NCI-H2081 (cell line): ENCODE measurements at places on chromosomes 7 and 10.

DNA sequence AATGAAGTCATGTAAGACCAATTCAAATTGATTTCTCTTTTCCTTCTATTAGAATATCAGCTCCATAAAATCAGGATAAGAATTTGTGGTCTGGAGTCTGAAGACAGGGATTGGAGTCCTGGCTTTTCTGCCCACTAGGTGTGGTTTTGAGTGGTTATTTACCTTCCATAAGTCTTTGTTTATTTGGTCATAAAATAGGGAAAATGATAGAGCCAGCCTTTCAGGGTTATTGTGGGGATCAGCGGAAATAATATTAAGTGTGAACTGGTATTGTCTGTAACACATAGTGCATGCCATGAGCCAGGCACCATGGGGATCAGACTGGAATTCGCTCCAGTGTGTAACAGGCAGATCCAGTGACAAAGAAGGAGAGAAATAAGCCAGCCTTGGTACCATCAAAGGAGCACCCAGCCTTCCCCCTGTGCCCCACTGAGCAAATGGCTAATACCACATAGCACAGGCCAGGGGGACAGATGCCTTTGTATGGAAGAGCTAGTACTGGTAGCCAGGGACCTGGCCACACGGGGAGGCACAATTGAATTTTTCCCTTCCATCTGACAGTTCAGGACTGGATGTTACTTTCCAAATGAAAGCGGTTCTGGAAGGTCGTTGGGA is 509.7 kb upstream of the PODXL start:
- no peak for DNase-seq

DNA sequence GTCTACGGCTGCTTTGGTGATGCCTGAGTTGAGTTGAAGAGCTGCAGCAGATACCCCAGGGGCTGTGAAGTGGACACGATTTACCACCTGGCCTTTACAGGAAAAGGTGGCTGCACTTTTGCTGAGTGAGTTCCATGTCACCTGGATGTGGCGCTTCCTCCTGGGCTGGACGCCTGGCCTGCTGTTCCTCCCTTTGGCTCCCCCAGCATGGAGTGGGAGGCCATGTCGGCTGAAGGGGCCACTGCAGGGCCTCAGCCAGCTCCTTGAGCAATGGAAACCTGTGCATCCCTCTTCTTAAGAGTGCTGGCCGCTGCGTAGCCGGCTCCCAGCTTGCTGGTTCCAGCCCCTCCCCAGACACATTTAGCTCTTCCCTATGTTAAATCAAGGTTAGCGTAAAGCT is 221.0 kb downstream of the GLRX3 start:
- DNase-seq: no peak

- DNase-seq: no peak
These were observed 13.0 kb downstream of the POLL start for GRCh38 chr10:101575091-101575490.

GRCh38 chr7:6149996-6150395 is 118.8 kb downstream of the ANKRD61 start:
- no peak for DNase-seq

- DNase-seq: no peak
These were observed 150.3 kb downstream of the AUTS2 start for GRCh38 chr7:69748530-69748929.

GRCh38 chr10:74223755-74224529 is 72.9 kb downstream of the ADK start:
- DNase-seq: no peak

GRCh38 chr10:88205842-88206446 is 342.5 kb downstream of the PTEN start:
- DNase-seq: no peak

GRCh38 chr7:129889133-129889844 is 63.5 kb downstream of the UBE2H start:
- peak; percentile 52 for DNase-seq

GRCh38 chr10:103703941-103704919 is 151.1 kb downstream of the SH3PXD2A start:
- DNase-seq: peak; percentile 16

DNA sequence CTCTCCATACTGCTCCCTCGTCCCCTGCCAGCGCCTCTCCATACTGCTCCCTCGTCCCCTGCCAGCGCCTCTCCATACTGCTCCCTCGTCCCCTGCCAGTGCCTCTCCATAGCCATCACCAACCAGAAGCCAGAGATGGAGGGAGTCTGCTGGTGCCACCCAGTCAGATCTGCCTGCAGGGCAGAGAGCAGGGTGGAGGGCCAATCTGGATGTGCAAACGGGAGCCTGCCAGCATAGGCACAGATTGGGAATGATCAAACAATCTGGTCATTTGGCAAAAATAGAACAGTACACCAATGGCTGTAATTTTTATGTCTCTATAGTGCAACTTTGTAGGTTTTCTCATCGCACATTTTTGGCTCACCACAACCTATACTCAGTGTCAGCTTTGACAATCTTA is 76.9 kb upstream of the LRRC4 start:
- no peak for DNase-seq

DNA sequence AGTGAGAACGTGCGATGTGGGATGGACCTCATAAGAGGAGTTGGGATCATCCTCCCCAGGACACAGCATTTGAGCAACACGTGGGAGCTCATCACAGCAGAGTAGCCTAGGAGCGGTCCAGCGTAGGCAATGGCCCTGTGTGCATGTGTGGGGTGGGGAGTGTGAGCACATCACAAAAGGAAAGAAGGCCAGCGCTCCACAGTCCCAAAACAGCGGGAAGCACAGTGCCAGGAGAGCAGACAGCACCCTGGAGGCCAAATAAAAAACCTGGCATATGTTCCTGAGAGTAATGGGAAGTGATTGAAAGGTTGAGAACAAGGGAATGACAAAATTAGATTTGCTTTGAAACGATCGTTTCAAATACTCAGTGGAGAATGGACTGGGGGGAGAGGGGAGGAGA is 226.0 kb downstream of the C7orf25 start:
- DNase-seq: no peak

GRCh38 chr10:7788639-7789286 is 786 bp downstream of the ATP5F1C start:
- no peak for DNase-seq

- no peak for DNase-seq
These were observed 119.6 kb downstream of the TES start for GRCh38 chr7:116329686-116330503.

DNA sequence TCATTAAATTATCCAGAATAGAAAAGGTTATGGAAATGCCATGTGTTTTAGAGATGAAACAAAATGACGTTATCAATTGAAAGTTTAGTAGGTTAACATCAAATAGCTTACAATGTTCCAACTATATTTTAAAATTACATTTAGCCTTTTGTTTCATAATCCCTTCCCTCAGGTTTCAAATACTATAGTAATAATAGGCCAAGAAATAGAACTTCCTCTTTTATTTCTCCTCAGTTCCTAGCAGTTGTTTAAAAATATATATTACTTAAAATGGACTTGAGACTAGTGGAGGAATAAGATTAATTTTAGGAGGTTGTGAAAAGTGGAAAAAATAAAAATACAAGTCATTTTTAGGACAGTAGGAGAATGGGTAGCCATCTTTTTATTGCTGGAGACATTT is 16.4 kb upstream of the PDSS1 start:
- no peak for DNase-seq

GRCh38 chr7:78764571-78764970 is 688.9 kb downstream of the MAGI2 start:
- no peak for DNase-seq

- DNase-seq: peak; percentile 77
These were observed 6.0 kb downstream of the MBLAC1 start for GRCh38 chr7:100132697-100133151.

GRCh38 chr10:51377070-51377931 is 303.0 kb downstream of the PRKG1 start:
- DNase-seq: no peak

- DNase-seq: no peak
These were observed 76.4 kb upstream of the CDC14C start for GRCh38 chr7:48847917-48848316.

GRCh38 chr7:42580061-42580460 is 331.8 kb downstream of the C7orf25 start:
- DNase-seq: no peak

GRCh38 chr7:3327099-3327498 is 26.0 kb downstream of the SDK1 start:
- no peak for DNase-seq

- DNase-seq: no peak
These were observed 63.5 kb downstream of the REEP3 start for GRCh38 chr10:63584725-63585035.

DNA sequence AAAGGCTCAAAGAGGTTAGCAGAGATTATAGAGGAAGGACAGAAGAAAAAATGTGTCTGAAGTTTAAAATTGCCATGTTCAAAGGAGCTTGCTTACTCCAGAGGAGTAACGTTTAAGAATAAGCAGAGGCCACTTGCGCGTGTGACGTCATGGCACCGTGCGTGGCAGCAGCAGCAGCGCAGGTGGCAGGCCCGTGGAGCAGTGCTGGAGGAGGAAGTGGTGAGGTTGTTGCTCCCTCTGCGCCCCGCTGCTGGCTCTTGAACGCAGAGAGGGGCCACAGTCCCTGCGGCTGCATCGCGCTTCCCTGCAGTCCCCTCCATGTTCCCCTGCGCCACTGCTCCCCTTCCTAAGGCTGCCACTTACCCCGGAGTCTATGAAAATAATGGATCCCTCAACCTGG is 37.5 kb downstream of the GDI2 start:
- no peak for DNase-seq

GRCh38 chr7:79293655-79294142 is 159.8 kb downstream of the MAGI2 start:
- DNase-seq: no peak

DNA sequence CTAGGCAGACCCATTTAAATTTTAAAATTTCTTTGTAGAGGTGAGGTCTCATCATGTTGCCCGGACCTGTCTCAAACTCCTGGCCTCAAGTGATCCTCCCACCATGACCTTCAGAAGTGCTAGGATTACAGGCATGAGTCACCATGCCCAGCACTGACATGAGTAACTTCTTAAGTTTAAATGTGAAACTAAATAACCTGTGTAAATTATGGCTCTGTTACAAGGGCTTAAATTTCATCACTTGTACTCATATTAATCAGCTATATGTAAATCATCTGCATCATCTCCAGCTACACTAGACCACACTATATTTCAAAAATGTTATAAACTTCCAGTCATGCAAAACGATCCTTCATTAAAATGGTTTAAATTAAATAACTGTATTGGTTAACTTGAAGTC is 56.1 kb downstream of the ATAD1 start:
- DNase-seq: no peak
